ENCODE measurements at places on chromosomes 5 and 9. TPM values are rescaled to one million over a fixed set of nuclear protein-coding genes. Genes with fewer than 3 reads are reported as not detected.

Gene ZNF366
- polyA plus RNA-seq: 4.0 TPM

Gene RETREG1
- 54.6 TPM for polyA plus RNA-seq

Gene CAMSAP1
- 25.0 TPM for polyA plus RNA-seq

Gene CCDC192
- polyA plus RNA-seq: 0.55 TPM

Gene ABLIM3
- 1.1 TPM for polyA plus RNA-seq

Gene PRELID2
- polyA plus RNA-seq: 8.7 TPM

Gene PCDHA8
- polyA plus RNA-seq: not detected

Gene CEL
- 2.8 TPM for polyA plus RNA-seq

DNA sequence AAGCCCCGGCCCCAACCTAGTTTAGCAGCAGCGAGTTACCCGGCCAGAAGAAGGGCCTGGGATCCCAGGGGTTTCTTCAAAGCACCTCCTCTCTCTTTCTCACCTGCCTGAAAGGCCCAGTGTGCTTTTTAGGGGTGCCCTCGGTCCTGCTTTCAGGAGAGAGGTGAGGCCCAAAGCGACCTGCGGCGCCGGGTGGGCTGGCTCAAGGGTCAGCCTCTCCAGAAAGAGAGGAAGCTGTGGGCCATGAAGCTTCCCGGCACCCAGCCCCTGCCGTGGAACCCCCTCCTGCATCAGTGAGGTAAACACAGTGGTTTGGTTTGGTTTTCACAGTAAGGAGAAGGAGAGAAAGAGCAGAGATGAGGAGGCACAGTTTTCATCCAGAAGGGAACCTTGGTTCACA is 4.3 kb downstream of the FOXB2 start:
- DNase-seq: no peak

DNA sequence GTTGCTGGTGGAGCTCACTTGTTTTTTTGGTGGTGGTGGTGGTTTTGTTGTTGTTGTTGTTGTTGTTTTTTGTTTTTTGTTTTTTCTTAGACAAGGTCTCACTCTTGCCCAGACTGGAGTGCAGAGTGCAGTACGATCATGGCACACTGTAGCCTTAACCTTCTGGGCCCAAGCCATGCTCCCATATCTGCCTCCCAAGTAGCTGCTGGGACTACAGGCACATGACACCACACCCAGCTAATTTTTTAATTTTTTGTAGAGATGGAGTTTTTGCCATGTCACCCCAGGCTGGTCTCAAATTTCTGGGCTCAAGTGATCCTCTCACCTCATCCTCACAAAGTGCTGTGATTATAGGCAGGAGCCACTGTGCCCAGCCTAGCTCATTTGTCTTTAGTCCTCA is 53.5 kb downstream of the NUP214 start:
- DNase-seq: no peak

GRCh38 chr9:72863456-72864094 is 89.3 kb downstream of the ALDH1A1 start:
- no peak for DNase-seq

DNA sequence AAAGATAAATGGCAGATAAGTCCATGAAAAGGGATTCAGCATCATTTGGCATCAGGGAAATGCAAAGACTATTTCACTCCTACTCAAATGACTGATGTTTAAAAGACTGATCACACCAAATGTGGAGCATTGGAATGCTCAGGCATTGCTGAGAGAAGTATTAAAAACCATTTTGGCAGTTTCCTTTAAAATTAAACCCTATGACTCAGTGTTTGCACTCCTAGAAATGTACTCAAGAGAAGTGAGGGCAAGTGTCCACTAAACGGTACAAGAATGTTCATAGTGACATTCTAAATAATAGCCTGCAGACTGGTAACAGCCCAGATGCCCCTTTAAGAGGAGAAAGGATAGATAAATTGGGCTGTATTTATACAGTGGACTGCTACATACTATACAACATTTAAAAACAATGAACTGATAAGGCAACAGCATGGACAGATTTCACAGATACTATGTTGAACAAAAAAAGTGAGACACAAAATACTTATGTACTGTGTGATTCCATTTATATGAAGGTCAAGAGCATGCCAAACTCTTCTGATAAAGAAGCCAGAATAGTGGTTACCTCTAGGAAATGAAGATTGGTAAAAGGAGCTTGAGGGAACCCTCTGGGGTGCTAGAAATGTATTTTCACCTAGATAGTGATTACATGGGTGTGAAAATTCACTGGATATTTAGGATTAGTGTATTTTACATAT is 24.6 kb downstream of the APC start:
- no peak for DNase-seq

DNA sequence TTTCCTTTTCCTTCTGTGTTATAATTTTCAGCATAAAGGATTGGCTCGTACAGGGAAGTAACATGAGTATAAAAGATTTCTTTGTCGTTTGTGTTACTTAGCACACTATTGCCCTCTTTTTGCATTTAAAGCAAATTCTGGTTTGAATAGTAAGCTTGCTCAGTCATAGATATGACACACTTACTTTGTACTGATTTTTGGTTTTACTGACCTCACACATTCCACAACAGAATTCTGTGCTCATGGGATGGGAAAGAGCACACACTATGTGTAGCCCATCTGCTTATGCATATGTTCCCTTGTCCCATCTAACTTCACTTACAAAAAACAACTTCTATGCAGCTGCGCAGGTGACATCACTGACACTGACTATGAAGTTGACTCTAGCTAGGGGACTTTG is 111.9 kb upstream of the MTAP start:
- no peak for DNase-seq

DNA sequence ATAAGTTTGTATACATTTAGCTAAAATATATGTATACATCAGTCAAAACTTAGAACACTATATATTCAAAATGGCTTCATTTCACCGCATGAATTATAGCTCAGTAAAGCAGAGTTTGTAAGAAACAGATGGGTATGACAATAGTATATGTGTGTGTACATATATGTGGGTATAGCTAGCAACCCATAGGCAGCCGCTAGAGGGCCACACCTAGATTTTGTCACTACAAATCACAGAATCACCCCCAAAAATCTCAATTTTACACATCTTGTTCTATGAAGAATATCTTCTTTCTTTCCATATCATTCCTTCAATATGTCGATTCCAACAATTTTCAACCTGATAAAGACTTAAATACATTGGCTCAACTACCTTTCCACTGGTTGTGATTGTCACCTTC is 357.8 kb upstream of the CCNG1 start:
- no peak for DNase-seq

GRCh38 chr5:60811105-60811504 is 33.0 kb downstream of the ELOVL7 start:
- DNase-seq: no peak

- DNase-seq: no peak
These were observed 438.1 kb downstream of the MAT2B start for GRCh38 chr5:163943546-163943945.

DNA sequence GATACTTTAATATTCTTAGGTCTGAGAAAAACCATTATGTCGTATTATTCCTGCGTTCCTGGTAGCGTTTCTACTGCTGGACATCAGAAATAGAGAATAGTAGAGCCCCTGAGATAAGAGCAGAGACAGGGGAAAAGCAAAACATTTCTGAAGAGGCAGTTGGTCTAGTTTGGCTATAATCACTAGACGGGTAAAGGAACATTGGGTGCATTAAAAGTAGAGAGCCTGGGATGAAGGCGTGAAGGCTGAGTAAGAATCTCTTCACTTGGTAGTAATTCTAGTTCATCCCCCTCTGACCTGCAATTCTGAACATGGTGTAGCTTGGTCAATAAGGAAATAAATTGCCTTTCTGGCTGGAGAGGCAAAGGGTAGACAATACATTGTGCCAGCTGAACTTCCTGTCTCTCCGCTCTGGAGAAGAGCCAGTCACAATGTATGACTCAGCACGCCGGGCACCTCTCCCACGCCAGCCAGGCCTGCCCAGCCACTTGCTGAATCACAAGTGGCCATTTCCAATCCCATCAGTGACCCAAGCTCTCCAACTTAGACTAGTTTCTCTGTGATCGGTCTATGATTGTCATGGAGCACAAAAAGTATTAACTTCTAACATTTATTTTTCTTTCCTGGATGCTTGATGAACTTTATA is 75.4 kb downstream of the STK32A start:
- no peak for DNase-seq

DNA sequence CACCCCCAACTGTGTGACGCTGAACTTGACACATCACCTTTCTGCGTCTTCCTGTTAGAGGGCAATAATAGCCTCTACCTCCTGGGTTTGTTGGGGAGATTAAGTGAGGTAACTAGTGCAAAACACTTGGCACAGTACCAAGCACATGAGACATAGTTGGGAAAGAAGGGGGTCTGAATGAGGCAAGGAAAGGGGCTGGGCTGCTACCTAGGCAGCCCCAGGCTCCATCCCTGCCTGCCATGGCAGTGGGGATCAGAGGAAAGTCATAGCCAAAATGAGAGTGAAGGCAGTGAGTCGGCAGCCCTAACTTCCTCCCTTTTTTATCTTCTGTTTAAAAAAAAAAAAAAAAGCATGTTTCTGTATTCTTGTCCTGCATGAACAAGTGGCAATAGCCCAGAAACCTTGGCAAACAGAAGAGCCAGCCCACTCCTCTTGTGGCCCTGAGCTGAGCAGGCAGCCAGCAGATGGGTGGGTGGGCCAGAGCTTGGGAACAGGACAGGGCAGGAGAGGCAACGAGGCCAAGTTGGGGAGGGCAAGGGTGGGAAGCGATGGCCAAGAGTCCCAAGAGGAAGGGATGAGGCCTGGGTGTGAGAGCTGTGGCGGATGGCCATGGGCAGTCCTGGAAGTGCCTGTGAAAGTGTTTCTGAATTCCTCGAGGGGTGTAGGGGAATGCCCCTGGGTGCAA is 11.4 kb downstream of the CAMK2A start:
- DNase-seq: no peak

GRCh38 chr5:173592050-173592669 is 24.3 kb downstream of the BOD1 start:
- no peak for DNase-seq

GRCh38 chr5:74865804-74866595 is at the start of gene FAM169A:
TSS of gene FAM169A (minus strand) at chr5:74866387. CDS start at chr5:74841676, 24,711 bp downstream.
- DNase-seq: peak; percentile 19

- DNase-seq: no peak
These were observed 379.1 kb upstream of the CCNH start for GRCh38 chr5:87791869-87792268.

GRCh38 chr9:17532461-17532860 is 46.4 kb upstream of the SH3GL2 start:
- no peak for DNase-seq

- no peak for DNase-seq
These were observed 88.1 kb downstream of the SH3TC2 start for GRCh38 chr5:148974642-148975327.

DNA sequence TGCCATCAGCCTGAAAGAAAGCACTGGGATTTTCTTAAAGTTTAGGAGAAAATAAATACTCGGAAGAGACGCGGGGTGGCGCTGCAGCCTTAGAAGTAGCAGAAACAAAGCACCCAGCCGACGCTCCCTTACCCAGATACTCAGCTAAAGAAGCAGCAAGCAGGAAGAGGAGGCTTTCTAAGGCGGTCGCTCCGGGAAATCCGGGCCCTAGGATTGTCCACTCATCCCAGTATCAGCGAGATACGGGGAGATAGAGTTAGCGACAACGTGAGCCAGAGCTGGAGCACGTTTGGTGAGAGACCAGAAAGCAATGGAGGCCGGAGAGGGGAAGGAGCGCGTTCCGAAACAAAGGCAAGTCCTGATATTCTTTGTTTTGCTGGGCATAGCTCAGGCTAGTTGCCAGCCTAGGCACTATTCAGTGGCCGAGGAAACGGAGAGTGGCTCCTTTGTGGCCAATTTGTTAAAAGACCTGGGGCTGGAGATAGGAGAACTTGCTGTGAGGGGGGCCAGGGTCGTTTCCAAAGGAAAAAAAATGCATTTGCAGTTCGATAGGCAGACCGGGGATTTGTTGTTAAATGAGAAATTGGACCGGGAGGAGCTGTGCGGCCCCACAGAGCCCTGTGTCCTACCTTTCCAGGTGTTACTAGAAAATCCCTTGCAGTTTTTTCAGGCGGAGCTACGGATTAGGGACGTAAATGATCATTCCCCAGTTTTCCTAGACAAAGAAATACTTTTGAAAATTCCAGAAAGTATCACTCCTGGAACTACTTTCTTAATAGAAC is at the start of gene PCDHB2:
Gene PCDHB2, plus strand, starts transcription at position 135 of the 782 bp plus-strand sequence. Its CDS starts 176 bp downstream, at position 311.
- DNase-seq: no peak

- DNase-seq: no peak
These were observed 31.9 kb downstream of the GNA14 start for GRCh38 chr9:77616191-77616590.

GRCh38 chr9:127092041-127092608 is 30.3 kb downstream of the ANGPTL2 start:
- no peak for DNase-seq

DNA sequence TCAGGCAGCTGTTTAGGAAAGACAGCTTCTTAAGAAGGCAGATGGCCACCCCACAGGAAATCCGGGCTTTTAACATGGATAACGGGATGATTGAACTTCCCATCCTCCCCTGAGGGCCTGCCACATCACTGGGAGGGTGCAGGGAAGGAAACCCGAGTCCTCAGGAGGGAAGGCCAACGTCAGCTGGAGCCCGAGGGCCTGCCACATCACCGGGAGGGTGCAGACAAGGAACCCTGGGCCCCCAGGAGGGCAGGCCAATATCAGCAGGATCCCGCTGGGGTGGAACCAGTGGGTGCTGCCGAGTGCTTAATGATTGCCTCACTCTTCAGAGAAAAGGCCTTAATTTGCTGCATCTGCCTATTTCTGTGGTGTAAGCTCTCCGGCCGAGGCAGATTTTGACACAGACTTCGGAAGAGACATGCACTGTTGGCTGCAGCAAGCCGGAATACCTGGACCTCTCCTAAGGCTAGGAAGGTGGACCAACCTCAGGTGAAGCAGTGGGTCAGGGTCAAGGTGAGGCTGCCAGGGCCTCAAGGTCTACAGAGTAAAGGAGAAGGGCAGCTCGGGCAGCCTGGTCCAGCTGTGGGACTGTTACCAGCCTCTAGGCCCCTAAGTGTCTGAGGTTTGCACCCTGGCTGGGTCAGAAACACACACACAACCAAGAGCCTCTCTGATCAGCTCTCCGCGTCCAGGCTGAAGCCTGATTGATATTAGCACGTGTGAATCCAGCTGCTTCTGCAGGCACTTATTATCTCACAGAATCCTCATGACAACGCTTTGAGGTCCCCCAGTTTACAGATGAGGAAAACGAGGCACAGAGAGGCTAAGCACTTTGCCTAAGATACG is 14.8 kb upstream of the COL5A1 start:
- DNase-seq: no peak

GRCh38 chr5:59709846-59710245 is 183.7 kb downstream of the PDE4D start:
- DNase-seq: no peak

DNA sequence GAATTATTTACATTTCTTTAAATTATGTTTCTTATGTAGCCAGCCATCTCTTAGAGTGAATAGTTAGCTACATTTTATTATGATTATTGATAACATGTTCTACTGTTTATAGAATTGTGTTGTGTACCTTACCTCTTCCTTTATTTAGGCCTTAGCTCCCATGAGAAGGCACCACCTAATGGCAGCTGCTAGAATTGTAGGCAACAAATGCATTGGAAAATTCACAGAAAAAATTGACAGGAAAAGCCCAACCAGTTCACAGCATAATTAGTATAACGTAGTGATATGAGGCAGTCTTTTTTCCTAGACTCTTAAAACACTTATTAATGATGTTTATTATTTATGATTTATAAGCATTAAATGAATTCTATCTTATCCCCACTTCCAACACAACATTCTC is 175.8 kb downstream of the WDR70 start:
- no peak for DNase-seq

- DNase-seq: no peak
These were observed 19.8 kb upstream of the ZNF354A start for GRCh38 chr5:178750230-178750629.

Data from right renal cortex interstitium (tissue), 3 donors.